Calu3 (cell line): ENCODE measurements at places on chromosomes 6 and 20.

DNA sequence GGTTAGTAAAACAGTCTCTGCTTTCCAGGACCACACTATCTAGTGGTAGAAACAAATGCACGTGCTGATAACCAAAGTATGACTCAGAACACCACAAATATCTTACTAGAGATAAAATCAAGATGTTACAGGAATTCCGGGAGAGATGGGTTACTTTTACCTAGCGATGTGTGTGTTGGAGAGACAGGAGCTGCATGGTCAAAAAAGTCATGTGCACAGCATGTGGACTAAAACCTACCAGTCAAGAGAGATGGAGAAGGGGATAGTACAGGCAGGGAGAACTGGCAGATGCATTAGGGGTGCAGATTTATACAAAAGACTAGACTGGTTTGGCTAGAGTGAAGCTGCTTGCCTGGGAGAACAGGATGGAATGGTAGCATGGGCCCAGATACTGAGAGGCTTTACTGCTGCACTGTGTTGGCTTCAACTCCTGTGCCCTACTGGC, 75.3 kb upstream of the MRAP2 start:
- DNase-seq: no peak

GRCh38 chr6:94389218-94389617, 969.9 kb upstream of the EPHA7 start:
- DNase-seq: no peak

GRCh38 chr6:16985513-16986284, 116.2 kb upstream of the STMND1 start:
- no peak for DNase-seq

GRCh38 chr20:60509407-60509806, 551.2 kb downstream of the CDH26 start:
- DNase-seq: no peak

- peak; percentile 100 for DNase-seq
Observed at GRCh38 chr20:38926142-38926933, at the start of gene FAM83D. Gene FAM83D, plus strand, starts transcription at chr20:38926417. Its CDS starts 26 bp downstream, at chr20:38926443.

DNA sequence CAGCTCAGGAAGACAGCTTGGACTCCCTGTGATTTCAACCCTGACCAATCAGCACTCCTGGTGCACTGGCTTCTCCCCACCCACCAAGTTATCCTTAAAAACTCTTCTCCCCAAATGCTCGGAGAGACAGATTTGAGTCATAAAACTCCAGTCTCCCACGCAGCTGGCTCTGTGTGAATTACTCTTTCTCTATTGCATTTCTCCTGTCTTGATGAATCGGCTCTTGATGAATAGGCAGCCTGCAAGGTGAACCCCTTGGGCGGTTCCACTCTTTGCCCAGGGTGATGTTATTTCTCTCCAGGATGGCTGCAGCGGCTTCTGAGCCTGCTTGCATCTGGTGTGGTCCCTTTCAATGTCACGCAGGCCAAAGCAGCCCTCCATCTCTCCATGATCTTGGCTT, 12.4 kb downstream of the SLC52A3 start:
- DNase-seq: no peak

DNA sequence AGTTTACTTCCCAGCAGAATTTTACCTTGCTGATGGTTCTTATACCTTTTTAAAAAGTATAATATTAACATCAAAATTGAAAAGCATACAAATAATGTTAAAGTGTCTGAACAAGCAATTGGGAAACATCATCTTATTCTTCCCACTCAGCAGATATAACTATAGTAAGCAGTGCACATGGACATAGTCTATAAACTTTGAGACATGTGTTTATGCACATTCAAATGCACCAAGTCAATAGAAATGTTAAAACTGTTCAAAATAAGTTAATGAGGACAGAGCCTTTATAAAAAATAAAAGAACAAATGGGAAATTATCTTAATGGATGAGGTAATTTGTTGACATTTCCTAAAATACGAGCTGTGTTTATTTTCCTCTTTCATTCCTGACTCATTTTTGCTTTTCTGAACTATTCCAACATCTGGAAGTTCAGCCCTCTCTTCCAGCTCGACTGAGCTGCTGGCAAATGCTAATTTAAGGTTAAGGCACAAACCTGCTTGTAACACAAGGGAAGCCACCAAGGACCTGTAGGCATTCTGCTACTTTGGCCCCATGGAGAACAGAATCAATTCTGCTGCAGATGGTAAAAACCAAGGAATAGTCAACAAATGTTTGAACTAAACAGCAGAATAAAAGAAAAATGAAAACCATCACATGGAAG, 110.3 kb upstream of the MAP3K4 start:
- no peak for DNase-seq

DNA sequence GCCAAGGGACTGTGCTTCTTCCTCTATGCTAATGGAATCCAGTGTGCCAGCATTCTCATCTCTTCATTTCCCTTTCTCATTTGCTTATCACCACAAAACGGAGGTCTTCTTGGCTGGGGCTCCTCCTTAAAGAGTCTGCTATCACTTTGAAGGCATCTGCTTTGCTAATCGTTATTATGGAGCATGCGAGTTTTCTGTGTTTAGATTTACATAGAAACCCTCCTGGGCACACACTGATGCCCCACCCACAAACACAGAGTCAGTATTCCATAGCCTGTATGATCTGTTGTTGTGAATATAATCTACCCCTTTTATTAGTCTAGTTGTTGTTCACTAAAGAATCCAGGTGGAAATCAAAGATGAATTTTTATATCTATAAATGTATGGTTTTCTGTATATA, 83.4 kb upstream of the XRN2 start:
- no peak for DNase-seq

DNA sequence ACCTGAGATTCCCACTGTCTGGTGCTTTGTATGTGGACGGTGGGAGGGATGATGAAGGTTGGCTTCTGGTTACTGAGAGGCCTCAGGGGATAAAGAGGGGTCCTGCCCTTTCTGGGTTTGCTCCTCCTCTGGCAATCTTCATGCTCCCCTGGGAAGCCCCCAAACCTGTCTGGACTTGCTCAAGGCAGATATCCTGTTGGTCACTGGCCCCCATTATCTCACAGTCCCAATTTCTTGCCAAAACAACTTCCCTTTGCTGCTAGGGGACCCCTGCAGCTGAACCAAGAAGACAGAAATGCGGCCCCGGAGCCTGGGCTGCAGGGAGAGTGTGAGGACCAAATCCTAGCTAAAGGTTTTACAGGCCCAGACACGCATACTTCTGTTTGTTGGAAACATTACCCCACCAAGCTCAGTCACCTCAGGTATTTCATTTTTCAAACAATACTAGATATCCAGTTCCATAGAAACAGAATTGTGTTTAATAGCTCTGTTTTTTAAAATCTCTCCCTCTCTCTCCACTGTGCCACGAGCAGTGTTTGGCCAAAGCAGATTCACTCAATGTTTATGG, 63.4 kb upstream of the MRPS10 start:
- no peak for DNase-seq

DNA sequence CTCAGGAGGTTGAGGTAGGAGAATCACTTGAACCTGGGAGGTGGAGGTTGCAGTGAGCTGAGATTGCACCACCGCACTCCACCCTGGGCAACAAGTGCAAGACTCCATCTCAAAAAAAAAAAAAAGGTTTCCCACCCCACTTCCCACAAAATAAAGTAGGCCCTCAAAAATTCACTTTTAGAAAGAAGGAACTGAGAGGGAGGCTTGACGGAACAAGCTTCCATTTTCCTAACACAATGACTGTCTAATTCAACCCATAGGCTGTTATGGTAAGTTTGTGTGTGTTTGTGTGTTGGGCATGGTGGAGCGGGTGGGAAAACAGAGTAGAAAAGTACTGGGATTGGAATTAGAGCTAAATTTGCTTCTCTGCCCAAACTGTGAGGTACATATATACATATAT, 98.4 kb upstream of the MAN1A1 start:
- DNase-seq: no peak

GRCh38 chr20:32216179-32217142, 8.8 kb downstream of the POFUT1 start:
- no peak for DNase-seq

DNA sequence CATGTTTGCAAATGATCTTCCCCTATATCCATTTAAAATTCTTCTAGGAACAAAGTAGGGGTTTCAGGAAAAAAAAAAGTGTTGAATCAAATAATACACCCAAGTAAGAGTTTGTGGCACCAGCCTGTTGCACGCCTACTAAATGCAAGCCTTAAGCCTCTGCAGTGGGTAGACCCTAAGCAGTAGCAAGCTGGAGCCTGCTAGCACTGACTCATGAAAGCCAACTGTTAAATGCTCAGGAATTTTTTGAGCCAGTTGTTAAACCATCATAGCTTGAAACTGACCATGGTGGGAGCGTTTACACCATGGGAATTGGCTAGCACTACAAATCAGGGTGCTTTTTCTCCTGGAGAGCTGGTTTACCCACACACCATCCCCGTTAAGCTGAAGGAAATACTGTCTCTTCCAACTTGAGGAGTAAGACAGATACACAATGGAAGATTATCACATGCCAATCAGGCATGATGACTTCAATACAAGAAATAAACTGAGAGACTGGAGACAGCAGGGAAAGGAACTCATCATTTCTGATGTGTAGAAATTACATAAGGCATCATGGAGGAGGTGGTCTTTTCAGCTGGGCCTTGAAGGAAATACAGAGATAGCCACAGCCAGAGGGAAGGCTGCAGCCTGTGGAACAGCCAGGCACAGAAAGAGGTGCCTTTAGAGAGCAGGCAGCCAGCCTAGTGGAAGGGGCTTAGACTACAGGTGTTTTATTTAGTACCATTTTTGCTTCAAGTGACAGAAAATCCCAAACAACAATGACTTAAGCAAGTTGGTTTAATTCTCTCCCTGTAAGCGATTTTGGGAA, 110.8 kb downstream of the SNX5 start:
- DNase-seq: no peak

DNA sequence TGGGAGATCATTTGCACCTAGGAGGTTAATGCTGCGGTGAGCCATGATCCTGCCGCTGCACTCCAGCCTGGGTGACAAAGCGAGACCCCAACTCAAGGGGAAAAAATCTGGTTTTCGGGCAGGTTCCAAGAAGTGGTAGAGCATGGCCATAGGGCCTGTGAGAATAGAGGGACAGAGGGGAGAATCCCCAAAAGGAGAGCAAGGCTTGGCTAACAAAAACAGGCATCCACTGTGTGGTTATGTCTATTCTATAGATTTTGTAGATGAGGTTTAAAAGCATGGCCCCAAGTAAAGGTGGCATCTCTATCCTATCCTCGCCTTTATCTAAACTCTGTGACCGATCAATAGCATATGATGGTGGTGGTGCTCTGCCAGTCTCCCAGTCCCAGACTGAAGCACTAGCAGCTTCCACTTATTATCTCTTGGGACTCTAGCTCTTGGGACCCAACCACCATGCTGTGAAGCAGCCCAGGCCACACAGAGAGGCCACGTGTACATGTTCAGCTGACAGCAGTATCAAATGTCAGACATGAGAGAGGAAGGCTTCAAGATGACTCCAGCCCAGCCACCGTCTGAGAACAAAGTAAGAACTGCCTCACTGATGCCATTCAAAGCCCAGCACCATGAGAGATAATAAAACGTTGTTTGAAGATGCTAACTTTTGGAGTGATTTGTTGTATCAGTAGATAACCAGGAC, 27.7 kb downstream of the EIF2S2 start:
- DNase-seq: no peak

DNA sequence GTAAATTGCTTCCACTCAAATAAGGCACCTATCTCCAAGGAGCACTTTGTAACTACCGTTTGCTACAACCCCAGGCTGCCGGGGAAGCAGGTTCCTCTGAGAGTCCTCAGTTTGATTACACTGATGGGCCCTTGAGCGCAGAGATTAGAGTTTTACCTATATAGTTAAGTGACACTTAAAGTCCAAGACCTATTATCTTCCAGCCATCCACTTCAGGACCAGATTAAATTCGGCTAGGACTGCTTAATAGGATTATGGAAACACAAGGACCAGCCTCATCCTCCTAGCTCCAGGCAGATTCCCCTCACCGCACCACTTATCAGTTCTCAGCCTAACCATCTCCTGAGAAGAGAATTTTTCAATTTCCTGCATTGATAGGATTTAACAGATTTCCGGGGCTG, 64.7 kb upstream of the TIAM2 start:
- no peak for DNase-seq

DNA sequence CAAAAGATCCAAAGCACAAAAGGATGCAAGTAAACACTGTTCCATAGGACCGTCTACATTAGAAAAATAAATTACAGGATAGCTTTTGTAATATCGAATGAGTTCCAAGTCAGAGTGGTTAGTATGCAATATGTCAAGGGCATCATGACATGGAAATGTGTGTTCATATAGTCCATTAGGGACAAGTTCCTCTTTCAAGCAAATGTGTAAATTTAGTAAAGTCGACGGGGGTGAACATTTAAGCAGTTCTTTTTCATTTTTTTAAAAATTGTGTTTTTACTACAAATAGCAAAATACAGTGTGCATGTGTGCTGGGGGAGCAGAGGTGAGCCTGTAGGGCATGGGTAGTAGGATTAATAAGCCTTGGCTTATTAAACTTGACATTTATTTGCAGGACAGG, 359.0 kb downstream of the ESR1 start:
- DNase-seq: no peak

DNA sequence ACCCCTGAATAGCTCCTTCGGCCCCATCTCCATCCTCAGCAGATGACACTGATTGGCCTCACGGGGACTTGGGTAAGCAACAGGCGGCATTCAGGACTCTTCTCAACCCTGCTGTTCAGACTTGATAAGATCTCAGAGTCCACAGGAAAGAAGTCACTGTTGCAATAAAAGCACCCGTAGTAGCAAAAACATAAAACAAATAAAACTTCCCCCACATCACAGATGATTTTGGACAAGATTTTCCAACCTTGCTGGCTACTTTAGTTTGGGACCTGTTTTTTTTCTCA, 17.1 kb upstream of the C20orf144 start:
- DNase-seq: no peak

GRCh38 chr6:159360306-159360705, 191.1 kb downstream of the FNDC1 start:
- DNase-seq: no peak

- no peak for DNase-seq
Observed at GRCh38 chr6:64580346-64580745, 944.7 kb downstream of the PHF3 start.

DNA sequence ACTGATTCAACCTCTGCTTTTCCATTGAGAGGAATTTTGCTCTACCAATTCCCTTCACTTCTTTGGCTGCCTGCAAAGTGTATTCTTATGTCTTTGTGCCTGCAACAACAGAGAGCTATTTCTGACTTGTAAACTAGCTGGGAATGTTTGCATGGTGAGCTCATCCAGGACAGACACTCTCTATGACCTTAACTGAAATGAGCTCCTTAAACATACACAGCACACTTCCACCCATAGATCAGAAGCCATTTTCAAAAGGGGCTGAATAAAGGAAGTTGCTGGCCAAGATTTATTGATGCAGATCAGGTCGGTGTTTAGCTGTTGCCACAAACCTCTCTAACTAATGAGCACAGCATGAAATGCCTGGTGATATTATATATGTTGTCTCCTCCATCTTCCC, 377.7 kb downstream of the BTBD9 start:
- no peak for DNase-seq
